ENCODE measurements at places on chromosomes 4 and X.

- DNase-seq, result no peak
Observed at GRCh38 chr4:122650148-122650547, 29.3 kb upstream of the IL21 start.

DNA sequence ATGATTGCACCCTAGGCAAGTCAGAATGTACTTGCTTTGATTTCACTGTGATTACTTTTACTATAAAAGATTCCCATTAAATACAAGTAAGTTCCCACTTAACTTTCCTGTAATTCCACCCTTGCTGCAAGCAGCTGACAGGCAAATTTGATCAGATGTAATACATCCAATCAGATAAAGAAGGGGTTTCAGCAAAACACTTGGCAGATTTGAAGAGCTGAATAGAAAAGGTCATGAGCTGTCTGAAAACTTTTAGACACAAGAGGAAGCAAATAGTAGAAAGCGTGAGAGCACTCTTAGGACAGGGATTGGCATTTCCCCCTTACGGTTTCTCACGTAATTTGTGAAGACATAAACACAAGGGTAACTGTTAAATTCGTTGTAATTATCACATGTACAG, 22.8 kb downstream of the HSD17B13 start:
- DNase-seq, result no peak

- no peak for DNase-seq
Observed at GRCh38 chrX:56366901-56367300, 134.7 kb downstream of the KLF8 start.

- DNase-seq, result peak; percentile 34
Observed at GRCh38 chrX:150100261-150100660, 162.0 kb upstream of the EOLA2 start.

DNA sequence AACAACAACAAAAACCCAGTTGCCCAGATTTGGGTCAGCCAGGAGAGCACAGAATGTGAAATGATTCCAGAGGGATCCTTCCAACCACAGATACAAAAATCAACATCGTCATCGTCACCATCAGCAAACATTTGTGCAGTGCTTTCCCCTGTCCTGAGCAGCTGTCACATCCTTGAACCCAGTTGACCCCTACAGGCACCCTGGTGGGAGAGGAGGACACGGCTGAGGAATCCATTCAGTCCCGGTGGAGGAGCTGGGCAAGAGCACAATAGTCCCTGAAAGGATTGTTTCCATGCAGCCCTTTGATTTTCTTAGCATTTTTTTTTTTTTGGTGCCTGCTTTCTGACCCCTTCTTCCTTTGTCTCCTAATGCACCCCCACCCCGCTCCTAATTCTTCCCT, 37.1 kb upstream of the STX18 start:
- no peak for DNase-seq

GRCh38 chrX:39984191-39984956, 113.4 kb downstream of the BCOR start:
- no peak for DNase-seq

DNA sequence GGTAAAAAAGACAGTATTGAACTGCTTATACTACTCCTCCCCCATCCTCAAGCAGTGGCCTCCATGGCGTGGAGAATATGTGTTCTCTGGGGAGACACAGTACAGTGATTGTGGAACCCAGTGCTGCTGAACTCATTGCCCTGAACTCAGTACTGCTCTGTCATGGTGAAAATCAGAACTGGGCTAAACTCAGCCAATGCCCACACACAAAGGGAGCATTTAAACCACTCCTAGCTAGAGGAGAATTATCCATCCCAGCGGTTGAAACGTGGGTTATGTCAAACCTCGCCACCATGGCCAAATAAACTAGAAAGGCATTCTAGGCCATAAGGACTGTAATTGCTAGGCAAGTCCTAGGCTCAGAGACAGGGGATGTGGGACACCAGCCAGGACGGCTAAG, 131.8 kb downstream of the SPOCK3 start:
- no peak for DNase-seq

DNA sequence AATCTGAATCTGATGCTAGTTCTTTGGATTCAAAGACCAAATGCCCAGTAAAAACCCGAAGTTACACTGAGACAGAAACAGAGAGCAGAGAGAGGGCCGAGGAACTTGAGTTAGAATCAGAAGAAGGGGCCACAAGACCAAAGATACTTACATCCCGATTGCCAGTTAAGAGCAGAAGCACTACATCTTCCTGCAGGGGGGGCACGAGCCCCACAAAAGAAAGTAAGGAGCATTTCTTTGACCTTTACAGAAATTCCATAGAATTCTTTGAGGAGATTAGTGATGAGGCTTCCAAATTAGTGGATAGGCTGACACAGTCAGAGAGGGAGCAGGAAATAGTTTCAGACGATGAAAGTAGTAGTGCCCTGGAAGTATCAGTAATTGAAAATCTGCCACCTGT, 309.3 kb downstream of the ANK2 start:
- no peak for DNase-seq

- DNase-seq, result no peak
Observed at GRCh38 chrX:110181459-110182137, 136.3 kb downstream of the AMMECR1 start.

All from vagina (tissue), 2 donors.